ENCODE measurements at places on chromosomes 5 and 9.

DNA sequence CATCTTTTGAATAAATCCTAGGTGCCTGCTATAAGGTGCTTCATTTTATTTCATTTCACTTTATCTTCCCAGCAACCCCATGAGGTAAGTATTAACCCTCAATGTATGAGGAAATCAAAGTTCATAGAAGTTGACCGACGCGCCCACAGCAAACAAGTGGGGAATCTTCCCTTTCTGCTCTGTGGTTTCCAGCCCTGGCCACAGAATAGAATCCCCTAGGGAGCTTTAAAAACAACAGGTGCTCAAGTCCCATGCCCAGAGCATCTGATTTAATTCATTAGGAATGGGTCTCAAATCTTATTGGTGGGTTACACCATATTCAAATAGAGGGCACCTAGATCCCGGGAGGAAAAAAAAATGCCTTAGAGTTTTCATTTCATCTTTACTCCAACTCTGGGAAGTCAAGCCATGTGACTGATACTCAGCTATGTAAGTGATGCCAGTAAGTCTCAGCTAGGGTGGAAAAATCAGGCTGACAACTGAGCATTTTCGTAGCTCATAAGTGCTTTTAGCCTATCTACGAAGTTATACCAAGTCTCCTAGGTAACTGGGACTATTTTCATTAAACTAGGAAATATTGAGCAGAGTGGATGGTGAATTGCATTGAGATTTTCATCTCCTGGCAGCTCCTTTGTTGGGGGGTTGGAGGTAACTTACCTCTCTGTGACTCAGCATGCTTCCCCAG is 353.4 kb upstream of the SLC30A5 start:
- H3K4me3 ChIP-seq, result no peak overlapping the region
- H3K4me1 ChIP-seq, result no peaks in the 10 kb centered on the region
- no peaks in the 10 kb centered on the region for H3K27me3 ChIP-seq
- no peak overlapping the region for H3K27ac ChIP-seq

GRCh38 chr9:75408391-75408790 is 320.1 kb downstream of the OSTF1 start:
- H3K27ac ChIP-seq, result no peak overlapping the region
- H3K4me3 ChIP-seq, result no peak overlapping the region
- DNase-seq, result no peak
- no peaks in the 10 kb centered on the region for H3K36me3 ChIP-seq
- no peaks in the 10 kb centered on the region for H3K27me3 ChIP-seq
- no peaks in the 10 kb centered on the region for H3K4me1 ChIP-seq

GRCh38 chr9:97847474-97848214 is 5.4 kb upstream of the FOXE1 start:
- no peak overlapping the region for H3K4me3 ChIP-seq
- no peaks in the 10 kb centered on the region for H3K27me3 ChIP-seq
- H3K36me3 ChIP-seq, result no peaks in the 10 kb centered on the region
- peaks cover 28% of the 10 kb centered on the region for H3K4me1 ChIP-seq
- H3K27ac ChIP-seq, result no peak overlapping the region

DNA sequence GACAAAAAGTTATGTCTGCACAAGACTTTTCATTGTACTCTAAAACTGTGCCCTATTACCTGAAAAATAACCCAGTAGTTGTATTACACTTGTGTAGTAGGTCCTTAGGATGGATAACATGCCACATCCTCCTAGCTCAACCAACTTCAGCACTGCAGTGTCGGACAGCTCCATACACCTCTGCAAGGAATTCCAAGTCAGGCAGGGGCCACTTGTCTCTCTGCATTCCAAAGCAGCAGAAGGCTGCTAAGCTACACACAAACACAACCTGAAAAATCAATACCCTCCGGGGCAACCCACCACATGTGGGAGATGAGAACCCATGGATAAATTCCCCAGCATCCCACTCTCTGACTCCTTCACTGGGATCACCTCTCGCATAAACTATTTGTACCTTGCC is 50.2 kb downstream of the MED10 start:
- H3K4me3 ChIP-seq, result no peak overlapping the region
- no peaks in the 10 kb centered on the region for H3K27me3 ChIP-seq
- H3K27ac ChIP-seq, result no peak overlapping the region
- H3K36me3 ChIP-seq, result no peaks in the 10 kb centered on the region
- peak; percentile 21 for DNase-seq

DNA sequence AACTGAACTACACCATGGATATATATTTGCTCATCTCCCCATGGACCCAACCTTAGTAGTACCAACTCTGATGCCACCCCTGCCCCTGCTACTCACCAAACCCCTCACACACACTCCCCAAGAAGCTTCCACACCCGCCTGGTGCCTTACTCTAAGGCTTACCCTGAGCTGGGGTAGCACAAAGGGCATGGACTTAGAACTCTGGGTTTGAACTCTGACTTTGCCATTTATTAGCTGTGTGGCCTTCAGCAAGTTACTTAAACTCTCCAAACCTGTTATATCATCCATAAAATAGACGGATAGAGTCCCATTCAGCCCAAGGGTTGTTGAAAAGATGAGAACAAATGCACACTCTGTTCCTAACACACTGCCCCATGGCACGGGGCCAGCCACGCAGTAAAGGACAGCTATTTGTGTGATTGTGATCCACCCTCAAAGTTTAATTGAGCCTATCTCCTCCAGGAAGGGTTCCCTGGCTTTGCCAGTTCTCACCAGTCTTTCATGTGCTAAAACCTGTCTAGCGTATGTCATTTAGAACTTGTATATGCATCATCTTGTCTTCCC is 111.0 kb downstream of the KLHL3 start:
- no peak overlapping the region for H3K27ac ChIP-seq
- DNase-seq, result no peak
- H3K27me3 ChIP-seq, result no peaks in the 10 kb centered on the region
- no peak overlapping the region for H3K4me3 ChIP-seq

GRCh38 chr5:110195288-110195687 is 505.6 kb downstream of the MAN2A1 start:
- no peak for DNase-seq
- no peak overlapping the region for H3K27ac ChIP-seq
- H3K36me3 ChIP-seq, result no peaks in the 10 kb centered on the region
- H3K4me3 ChIP-seq, result no peak overlapping the region
- H3K27me3 ChIP-seq, result no peaks in the 10 kb centered on the region

- no peak overlapping the region for H3K27ac ChIP-seq
- no peak overlapping the region for H3K4me3 ChIP-seq
- no peaks in the 10 kb centered on the region for H3K27me3 ChIP-seq
- H3K36me3 ChIP-seq, result no peaks in the 10 kb centered on the region
- no peak for DNase-seq
Measured at GRCh38 chr5:158292981-158293380, 434.0 kb upstream of the CLINT1 start.

DNA sequence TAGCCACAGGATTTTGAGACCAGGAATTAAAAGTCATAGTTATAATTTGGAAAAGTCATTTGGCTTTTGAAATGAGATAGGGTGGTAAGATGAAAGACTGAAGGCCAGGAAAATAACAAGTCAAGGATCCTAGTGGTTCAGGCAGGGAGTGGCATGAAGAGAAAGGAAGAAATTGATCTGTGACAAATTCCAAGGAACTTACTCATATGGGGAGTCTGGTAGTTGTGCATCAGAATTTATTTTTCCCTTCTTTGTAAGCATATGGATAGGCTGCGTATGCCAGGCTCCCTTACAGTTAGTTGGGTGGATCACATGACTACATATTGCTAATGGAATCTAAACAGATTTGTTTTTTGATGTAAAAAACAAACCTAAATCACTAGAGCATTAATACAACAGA is 21.0 kb downstream of the ISL1 start:
- no peaks in the 10 kb centered on the region for H3K36me3 ChIP-seq
- H3K4me1 ChIP-seq, result peaks cover 2% of the 10 kb centered on the region
- no peak overlapping the region for H3K27ac ChIP-seq

- DNase-seq, result no peak
- H3K4me3 ChIP-seq, result no peak overlapping the region
- H3K27me3 ChIP-seq, result no peaks in the 10 kb centered on the region
- no peaks in the 10 kb centered on the region for H3K36me3 ChIP-seq
- no peak overlapping the region for H3K27ac ChIP-seq
Measured at GRCh38 chr5:172096207-172096940, 89.9 kb upstream of the FBXW11 start.

DNA sequence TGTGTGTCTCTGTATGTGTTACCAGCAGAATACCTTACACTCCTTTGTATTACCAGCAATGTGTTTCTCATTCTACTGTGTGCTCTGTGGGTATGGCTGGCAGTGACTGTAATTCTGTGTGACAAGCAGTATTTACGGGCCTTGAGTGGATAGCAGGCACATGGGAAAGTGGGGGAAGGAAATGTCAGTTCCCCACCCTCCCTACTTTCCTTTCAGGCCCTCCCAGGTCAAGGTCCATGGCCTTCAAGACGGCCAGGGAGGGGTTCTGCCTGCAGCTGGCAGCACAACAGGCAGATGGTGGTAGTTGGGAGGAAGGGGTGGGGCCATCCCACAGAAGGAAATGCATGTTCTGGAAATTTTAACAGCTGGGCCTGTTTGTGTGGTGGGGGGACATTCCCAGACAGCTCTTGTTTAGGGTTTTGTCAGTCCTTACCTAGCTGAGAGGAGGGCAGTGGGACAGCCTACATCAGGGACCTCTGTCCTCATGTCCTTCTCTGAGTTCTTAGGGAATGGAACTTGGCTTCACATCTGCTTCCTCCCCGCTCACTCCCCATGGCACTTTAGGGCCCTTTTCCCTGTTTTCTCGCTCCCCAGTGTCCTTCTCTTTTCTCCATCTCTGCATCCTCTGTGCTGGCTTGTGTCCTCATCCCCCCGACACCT is 14.6 kb upstream of the TNIP1 start:
- H3K4me1 ChIP-seq, result peaks cover 63% of the 10 kb centered on the region
- peak; percentile 78 for DNase-seq
- no peak overlapping the region for H3K4me3 ChIP-seq
- no peaks in the 10 kb centered on the region for H3K36me3 ChIP-seq
